ENCODE measurements at places on chromosomes 4 and X. TPM values are rescaled to one million over a fixed set of nuclear protein-coding genes. Genes with fewer than 3 reads are reported as not detected.

Gene ADRA2C
- not detected for total RNA-seq

Gene CC2D2A
- not detected for total RNA-seq

Gene CAMK2D
- total RNA-seq = 71.3 TPM

Gene ELOVL6
- 10.2 TPM for total RNA-seq

Gene RNF212
- total RNA-seq = 5.6 TPM

Gene GLRA2
- not detected for total RNA-seq

Gene HMX1
- total RNA-seq = not detected

Gene GPR143
- total RNA-seq = not detected

Gene RNF128
- not detected for total RNA-seq

Gene NEXMIF
- total RNA-seq = 0.37 TPM

Gene GAGE12E
- not detected for total RNA-seq

Gene ZDHHC15
- total RNA-seq = 0.23 TPM

Gene STAP1
- 10.0 TPM for total RNA-seq

Gene VEGFC
- total RNA-seq = not detected

Gene EBP
- 137 TPM for total RNA-seq

Gene DDIT4L
- total RNA-seq = 0.60 TPM

Gene EDNRA
- not detected for total RNA-seq

Gene SOD3
- not detected for total RNA-seq

Gene SLC34A2
- total RNA-seq = not detected

Gene VSIG4
- not detected for total RNA-seq

Gene GLUD2
- total RNA-seq = 0.65 TPM

Gene SYP
- total RNA-seq = 8.5 TPM

Gene GNRHR
- not detected for total RNA-seq

Gene AMER1
- 3.5 TPM for total RNA-seq

Gene CTAG2
- not detected for total RNA-seq

Gene CYSLTR1
- 3.1 TPM for total RNA-seq

Gene FOXR2
- total RNA-seq = not detected

Gene CASP6
- total RNA-seq = 26.5 TPM

Gene TMEM156
- 15.4 TPM for total RNA-seq

Gene EVC
- total RNA-seq = 1.5 TPM

Gene MXRA5
- total RNA-seq = not detected

Gene TKTL2
- not detected for total RNA-seq

Gene ATP8A1
- 15.1 TPM for total RNA-seq

Gene GYG2
- total RNA-seq = not detected

Gene MAP7D2
- 0.44 TPM for total RNA-seq

Gene SH3D19
- total RNA-seq = not detected

Gene PRR32
- total RNA-seq = not detected

Gene STPG2
- 0.25 TPM for total RNA-seq

Gene ZNF711
- total RNA-seq = 1.0 TPM

Gene VCX
- total RNA-seq = not detected

Gene CHRNA9
- total RNA-seq = not detected

Gene SGMS2
- 1.8 TPM for total RNA-seq

Gene C1QTNF7
- not detected for total RNA-seq

Gene CXCL3
- total RNA-seq = not detected

Gene NXF2B
- total RNA-seq = not detected
